ENCODE measurements at places on chromosomes 5 and 9. TPM values are rescaled to one million over a fixed set of nuclear protein-coding genes. Genes with fewer than 3 reads are reported as not detected.

C5orf58 gene
- total RNA-seq = not detected

HACD4 gene
- total RNA-seq = 1.7 TPM

SPATA31A6 gene
- total RNA-seq = not detected

TBC1D9B gene
- total RNA-seq = 57.7 TPM

CYSRT1 gene
- 0.35 TPM for total RNA-seq

RGP1 gene
- total RNA-seq = 25.7 TPM

C1QTNF3 gene
- total RNA-seq = 1.2 TPM

PCDH1 gene
- 22.1 TPM for total RNA-seq

ASPN gene
- 3.9 TPM for total RNA-seq

GNA14 gene
- 2.2 TPM for total RNA-seq

PHF24 gene
- total RNA-seq = not detected

ELAVL2 gene
- not detected for total RNA-seq

HDHD3 gene
- total RNA-seq = 25.6 TPM

TESK1 gene
- 16.5 TPM for total RNA-seq

HTR4 gene
- total RNA-seq = 7.9 TPM

SLC22A4 gene
- 1.5 TPM for total RNA-seq

MYOZ3 gene
- total RNA-seq = 2.0 TPM

KIAA0825 gene
- 4.3 TPM for total RNA-seq

DNA sequence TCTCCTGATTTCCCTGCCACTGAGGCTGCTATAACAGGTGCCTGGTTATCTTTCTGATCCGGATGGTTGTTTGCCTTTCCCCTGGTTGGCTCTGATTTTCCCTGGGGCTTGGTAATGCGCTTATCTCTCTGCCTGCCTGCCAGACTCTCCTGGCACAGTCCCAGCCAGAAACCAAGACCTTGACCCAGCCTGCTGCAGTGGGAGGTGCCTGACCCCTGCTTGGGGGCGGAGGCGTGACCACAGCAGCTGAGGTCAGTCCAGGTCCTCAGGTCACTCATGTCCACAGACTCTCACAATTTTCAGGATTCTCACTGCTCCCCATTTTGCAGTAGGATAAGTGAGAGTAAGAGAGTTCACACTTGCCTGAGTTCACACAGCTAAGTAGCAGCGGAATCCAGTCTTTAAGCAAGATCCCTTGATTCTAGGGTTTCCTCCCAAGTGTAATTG, 24.4 kb upstream of the SYNPO start:
- no peaks in the 10 kb centered on the region for H3K36me3 ChIP-seq
- no peak for DNase-seq
- peaks cover 2% of the 10 kb centered on the region for H3K4me1 ChIP-seq
- peak overlapping the region; percentile 89 for H3K27ac ChIP-seq

- no peak for DNase-seq
- no peaks in the 10 kb centered on the region for H3K4me1 ChIP-seq
- H3K36me3 ChIP-seq = no peaks in the 10 kb centered on the region
- no peak overlapping the region for H3K4me3 ChIP-seq
These were observed 815.5 kb downstream of the TLE1 start for GRCh38 chr9:80873861-80874260.

DNA sequence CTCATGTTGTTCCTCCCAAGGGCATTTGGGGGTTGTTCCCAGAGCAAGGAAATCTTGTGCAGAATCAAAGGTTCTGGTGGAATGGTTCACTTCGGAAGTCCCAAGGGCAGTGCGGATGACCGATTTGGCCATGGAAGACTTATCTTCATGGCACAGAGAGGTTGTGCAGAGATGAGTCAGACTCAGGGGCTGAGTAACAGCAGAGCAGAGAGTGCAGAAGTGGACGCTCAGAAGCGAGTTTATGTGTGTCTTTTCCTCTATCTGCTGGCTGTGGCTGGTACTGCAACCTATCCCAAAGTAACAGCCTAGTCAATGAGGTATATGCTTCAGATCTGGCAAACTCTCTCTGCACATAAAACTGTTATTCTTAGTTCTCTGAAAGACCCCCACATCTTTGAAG, 118.1 kb downstream of the DPYSL3 start:
- no peaks in the 10 kb centered on the region for H3K4me1 ChIP-seq
- DNase-seq = peak; percentile 82
- no peak overlapping the region for H3K27ac ChIP-seq
- H3K36me3 ChIP-seq = peaks cover 23% of the 10 kb centered on the region
- no peak overlapping the region for H3K4me3 ChIP-seq

GRCh38 chr9:77156646-77157371, 20.5 kb upstream of the VPS13A start:
- no peaks in the 10 kb centered on the region for H3K36me3 ChIP-seq
- no peak for DNase-seq
- H3K27ac ChIP-seq = peak overlapping the region; percentile 59
- H3K27me3 ChIP-seq = no peaks in the 10 kb centered on the region

GRCh38 chr5:169791251-169791650, 154.2 kb downstream of the DOCK2 start:
- no peaks in the 10 kb centered on the region for H3K4me1 ChIP-seq
- no peaks in the 10 kb centered on the region for H3K27me3 ChIP-seq
- no peak for DNase-seq
- H3K4me3 ChIP-seq = no peak overlapping the region

DNA sequence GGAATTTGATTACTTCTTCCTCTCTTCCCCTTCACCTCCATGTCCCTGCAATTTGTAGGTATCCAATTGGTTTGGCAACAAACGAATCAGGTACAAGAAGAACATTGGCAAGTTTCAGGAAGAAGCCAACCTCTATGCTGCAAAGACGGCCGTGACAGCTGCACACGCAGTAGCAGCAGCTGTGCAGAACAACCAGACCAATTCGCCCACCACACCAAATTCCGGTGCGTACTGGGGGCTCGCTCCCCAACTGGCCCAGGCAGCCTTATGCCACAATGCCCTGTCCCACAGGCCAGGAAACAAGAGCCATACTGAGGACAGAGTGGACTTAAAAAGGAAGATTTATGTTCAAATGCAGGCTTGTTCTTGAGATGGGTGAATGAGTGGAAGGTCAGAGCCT, 213.5 kb downstream of the PBX3 start:
- no peak for DNase-seq
- no peaks in the 10 kb centered on the region for H3K27me3 ChIP-seq
- H3K4me3 ChIP-seq = no peak overlapping the region
- H3K36me3 ChIP-seq = peaks cover 25% of the 10 kb centered on the region

DNA sequence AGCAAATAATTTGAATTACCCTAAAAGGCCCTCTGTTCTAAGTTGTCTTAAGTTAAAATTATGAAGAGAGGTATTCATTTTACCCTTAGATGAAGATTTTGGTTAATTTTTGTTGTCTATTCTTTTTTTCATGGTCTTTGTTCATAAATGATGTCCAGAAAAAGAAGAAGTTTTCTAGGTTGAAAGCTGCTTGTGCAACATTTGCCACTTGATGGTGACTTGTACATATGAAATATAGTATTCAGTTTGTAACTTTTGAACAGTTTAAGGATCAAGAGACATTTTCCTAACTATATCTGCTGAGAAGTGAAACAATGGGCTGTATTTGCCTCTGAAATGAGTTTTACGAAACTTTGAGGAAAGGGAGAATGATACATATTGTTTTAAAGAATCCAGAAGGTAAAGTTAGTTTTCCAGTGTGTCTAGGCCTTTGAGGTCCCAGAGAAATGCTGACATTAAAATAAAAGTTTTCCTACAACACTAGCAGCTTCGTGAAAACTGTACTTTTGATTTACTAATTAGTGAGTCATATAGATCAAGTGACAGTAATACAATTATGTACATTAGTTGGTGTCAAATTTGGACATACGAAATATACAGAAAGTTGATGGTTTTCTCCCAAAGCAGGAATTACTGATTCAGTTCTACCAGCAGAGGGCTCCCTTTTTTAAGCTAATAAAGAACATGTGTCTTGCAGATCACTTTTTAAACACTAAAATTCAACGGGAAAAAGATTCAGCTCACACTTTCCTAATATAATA, 70.5 kb downstream of the PIK3R1 start:
- no peak overlapping the region for H3K4me3 ChIP-seq
- peaks cover 44% of the 10 kb centered on the region for H3K36me3 ChIP-seq
- H3K27ac ChIP-seq = peak overlapping the region; percentile 86
- H3K27me3 ChIP-seq = no peaks in the 10 kb centered on the region
- H3K4me1 ChIP-seq = no peaks in the 10 kb centered on the region

- H3K4me1 ChIP-seq = peaks cover 62% of the 10 kb centered on the region
- H3K36me3 ChIP-seq = peaks cover 7% of the 10 kb centered on the region
- H3K4me3 ChIP-seq = peak overlapping the region; percentile 47
- peak overlapping the region; percentile 94 for H3K27ac ChIP-seq
- no peak for DNase-seq
These were observed 1.2 kb downstream of the CKMT2 start for GRCh38 chr5:81234299-81234698.

DNA sequence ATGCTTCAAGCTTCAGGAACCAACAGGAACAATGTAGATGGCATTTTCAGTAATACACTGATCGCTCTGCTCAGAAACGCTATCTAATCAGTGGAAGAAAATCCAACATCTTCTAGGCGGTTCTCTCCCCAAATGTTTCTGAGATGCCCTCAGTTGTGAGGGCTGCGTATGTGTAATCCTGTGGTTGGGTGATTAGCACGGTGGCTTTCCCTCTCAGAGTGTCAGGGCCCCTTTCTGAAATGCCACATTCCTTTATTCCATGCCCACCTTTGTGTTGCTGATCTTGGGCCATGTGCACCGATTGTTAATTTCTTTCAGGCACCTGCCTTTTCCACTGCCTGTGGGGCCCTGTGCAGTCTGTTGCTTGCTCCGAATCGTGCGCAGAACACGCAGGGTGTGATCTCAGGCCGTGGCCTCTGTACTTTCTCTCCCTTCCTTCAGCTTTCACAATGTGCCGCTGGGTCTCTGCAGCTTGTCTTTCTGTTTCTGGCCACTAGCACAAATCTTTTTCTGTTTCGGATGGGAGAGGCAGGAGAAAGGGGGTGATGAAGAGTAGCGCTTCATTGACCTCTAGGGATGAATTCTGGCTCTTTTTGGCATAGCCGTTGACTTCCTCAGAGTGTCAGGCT, 324.0 kb downstream of the PARP8 start:
- H3K4me3 ChIP-seq = no peak overlapping the region
- no peaks in the 10 kb centered on the region for H3K36me3 ChIP-seq
- H3K27me3 ChIP-seq = no peaks in the 10 kb centered on the region
- H3K27ac ChIP-seq = no peak overlapping the region
- no peak for DNase-seq

GRCh38 chr5:136039202-136039601, 10.4 kb downstream of the TGFBI start:
- H3K27me3 ChIP-seq = no peaks in the 10 kb centered on the region
- no peak overlapping the region for H3K27ac ChIP-seq
- H3K4me3 ChIP-seq = no peak overlapping the region
- H3K36me3 ChIP-seq = peaks cover under 1% of the 10 kb centered on the region
- DNase-seq = no peak

- H3K27ac ChIP-seq = no peak overlapping the region
- no peak for DNase-seq
- no peaks in the 10 kb centered on the region for H3K36me3 ChIP-seq
These were observed 4.8 kb downstream of the ADAMTSL1 start for GRCh38 chr9:18478501-18479361.

GRCh38 chr5:152142840-152143469, 218.3 kb upstream of the GLRA1 start:
- H3K36me3 ChIP-seq = no peaks in the 10 kb centered on the region
- no peak overlapping the region for H3K27ac ChIP-seq
- H3K4me3 ChIP-seq = no peak overlapping the region
- DNase-seq = peak; percentile 65
- H3K4me1 ChIP-seq = no peaks in the 10 kb centered on the region
- H3K27me3 ChIP-seq = no peaks in the 10 kb centered on the region

DNA sequence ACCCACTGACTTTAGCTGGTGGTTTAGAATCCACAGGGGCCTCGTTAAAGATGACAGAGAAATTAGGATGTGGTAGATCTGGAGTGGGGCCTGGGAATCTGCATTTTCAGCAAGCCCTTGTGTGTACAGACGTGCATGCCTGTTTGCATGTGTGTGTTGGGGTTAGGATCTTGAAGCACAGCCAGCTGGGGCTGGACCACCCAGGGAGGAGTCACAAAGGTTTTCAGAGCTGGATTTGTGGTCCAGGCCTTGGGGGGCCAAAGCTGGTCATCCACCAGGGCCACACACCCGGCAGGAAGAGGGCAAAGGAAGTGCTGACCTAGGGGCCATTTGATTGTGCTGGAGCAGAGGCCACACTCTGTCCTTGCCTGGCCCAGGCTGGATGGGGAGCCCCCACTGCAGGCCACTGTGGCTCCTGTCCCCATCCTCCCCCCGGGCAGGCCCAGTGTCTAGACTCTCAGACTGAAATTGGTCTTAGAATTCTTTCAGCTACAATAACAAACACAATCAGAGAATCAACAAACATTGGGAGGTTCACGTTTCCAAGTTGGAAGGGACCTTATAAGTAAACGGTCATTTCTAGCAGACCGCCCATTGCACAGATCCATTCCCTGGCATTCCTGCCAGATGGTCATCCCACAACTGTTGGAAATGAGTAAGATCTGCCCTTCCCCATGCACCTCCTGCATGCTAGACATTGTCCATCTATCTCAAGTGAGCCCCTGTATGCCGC, 10.3 kb downstream of the CDX1 start:
- no peaks in the 10 kb centered on the region for H3K36me3 ChIP-seq
- H3K4me3 ChIP-seq = no peak overlapping the region
- no peak for DNase-seq
- H3K4me1 ChIP-seq = no peaks in the 10 kb centered on the region
- no peak overlapping the region for H3K27ac ChIP-seq
- no peaks in the 10 kb centered on the region for H3K27me3 ChIP-seq

DNA sequence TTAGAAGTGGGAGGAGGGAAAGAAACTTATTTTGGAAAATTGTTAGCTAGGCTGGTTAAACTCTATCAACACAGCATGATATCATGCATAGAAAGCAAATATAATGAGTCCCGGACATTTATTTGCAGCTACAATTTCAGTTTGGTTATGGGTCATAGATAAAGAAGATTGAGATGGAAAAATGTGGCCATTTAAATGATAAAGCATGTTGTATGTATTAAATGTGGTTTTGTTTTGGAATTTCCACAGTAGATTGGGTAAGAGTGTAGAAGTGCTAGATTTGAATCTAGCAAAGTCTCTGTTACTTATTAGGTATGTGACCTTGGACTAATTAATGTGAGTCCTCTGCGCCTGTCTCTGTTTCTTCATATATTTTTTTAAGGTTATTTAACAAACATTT, 217.4 kb downstream of the KDM4C start:
- no peak for DNase-seq
- H3K27ac ChIP-seq = no peak overlapping the region
- H3K36me3 ChIP-seq = no peaks in the 10 kb centered on the region
- H3K4me1 ChIP-seq = no peaks in the 10 kb centered on the region
- H3K27me3 ChIP-seq = no peaks in the 10 kb centered on the region

- no peak overlapping the region for H3K4me3 ChIP-seq
- DNase-seq = no peak
- H3K36me3 ChIP-seq = no peaks in the 10 kb centered on the region
- H3K4me1 ChIP-seq = no peaks in the 10 kb centered on the region
- no peak overlapping the region for H3K27ac ChIP-seq
- peaks cover 6% of the 10 kb centered on the region for H3K27me3 ChIP-seq
These were observed 4.8 kb upstream of the ACOT12 start for GRCh38 chr5:81398741-81399140.

- peaks cover 24% of the 10 kb centered on the region for H3K36me3 ChIP-seq
- no peaks in the 10 kb centered on the region for H3K4me1 ChIP-seq
- peak overlapping the region; percentile 93 for H3K27ac ChIP-seq
These were observed 4.0 kb downstream of the MAT2B start for GRCh38 chr5:163509291-163509951.
